ENCODE measurements at places on chromosomes 13 and 19.
A peak's percentile ranks its signal among the peaks of the same experiment; 100 is the strongest.

DNA sequence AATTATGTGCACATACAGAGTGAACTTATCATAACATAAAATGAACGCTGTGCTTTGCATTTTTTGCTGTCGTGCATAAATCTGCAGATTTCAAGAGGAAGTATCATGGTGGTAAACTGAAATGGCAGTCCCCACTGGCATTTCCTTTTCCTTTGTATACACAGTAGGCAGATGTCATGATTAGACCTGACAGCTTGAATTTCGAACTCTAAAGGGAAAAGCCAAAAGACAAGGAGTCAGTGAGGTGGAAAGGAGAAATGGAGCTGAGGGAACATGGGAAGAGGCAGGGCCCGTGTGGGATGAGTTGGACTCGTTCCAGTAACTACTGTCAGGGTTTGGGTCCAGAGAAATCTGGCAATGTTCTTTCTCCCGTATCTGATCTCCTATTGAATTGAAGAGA, 454.1 kb upstream of the SGCG start:
- DNase-seq = no peak

DNA sequence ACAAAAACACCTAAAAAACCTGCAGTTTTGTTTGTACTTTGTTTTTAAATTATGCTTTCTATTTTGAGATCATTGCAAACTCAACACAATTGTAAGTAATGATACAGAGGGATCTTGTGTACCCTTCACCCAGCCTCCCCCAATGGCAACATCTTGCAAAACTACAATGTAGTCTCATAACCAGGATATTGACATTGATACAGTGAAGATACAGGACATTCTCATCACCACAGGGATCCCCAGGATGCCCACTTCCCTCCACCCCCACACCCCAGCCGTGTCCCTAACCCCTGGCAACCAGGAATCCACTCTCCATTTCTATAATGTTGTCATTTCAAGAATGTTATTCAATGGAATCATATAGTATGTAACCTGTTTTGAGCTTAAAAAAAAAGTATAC, 10.3 kb upstream of the C5AR2 start:
- DNase-seq = no peak

DNA sequence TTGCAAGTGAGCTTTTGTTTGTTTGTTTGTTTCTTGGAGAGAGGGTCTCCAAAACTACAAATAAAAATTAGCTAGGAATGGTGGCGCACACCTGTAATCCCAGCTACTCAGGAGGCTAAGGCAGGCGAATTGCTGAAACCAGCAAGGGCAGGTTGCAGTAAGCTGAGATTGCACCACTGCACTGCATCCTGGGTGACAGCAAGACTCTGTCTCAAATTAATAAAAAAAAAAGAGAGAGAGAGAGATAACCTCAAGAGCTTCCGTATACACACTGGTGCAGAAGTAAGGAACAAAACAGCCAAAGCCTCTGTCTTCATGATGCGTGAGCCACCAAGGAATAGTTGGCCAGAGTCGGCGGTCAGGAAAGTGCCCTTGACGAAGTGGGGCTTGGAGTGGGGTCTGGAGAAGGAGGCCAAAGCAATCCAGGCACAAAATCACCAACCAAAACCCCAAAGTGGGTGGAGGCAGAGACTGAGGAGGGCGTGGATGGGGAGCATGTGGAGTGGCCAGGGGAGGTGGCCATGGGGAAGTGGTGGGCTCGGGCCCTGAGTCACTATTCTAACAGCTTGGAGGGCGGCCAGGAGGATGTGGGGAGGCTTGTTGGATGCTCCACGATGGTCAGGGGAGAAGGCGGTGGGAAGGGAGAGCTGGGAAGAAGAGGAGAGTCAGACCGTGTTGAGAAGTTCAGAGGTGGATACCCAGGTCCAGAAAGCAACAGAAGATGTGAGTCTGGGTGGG, 21.2 kb upstream of the TOMM40 start:
- DNase-seq = no peak

DNA sequence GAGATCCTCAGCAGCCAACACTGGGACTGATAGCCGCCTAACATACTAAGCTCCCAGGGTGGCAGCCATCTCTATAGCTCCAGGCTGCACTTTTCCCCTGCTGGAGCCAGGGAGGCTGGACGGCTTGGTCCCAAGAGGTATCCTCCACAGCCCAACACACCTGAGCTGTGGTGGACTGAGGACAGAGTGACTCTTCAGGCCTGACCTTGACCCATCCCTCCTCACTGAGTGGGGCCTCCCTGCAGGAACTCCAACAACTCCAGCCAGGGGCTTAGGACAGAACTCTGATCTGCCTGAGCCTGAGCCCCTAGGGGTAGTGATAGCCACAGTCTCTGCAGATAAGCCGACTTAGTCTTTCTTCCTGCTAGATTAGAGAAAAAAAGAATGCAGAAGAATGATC, 958.1 kb upstream of the PRR20A start:
- no peak for DNase-seq

DNA sequence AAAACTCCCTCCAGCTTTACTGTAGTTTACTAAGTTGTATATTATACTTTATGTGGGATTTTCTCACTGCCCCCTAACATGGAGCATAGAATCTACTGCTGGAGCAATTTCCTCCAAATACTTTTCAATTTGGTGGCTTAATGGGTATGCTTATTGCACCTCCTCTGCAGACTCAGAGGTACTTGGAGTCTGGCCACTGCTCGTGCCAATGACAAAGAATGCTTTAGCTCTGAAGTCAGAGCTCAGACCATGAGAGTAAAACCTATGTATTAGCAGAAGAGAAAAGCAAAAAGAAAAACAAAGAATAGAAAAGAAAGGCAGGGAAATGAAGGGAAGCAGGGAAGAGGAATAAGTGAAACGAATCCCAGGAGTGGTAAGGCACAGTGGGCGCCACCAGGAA, 71.9 kb downstream of the SUCLA2 start:
- DNase-seq = no peak

DNA sequence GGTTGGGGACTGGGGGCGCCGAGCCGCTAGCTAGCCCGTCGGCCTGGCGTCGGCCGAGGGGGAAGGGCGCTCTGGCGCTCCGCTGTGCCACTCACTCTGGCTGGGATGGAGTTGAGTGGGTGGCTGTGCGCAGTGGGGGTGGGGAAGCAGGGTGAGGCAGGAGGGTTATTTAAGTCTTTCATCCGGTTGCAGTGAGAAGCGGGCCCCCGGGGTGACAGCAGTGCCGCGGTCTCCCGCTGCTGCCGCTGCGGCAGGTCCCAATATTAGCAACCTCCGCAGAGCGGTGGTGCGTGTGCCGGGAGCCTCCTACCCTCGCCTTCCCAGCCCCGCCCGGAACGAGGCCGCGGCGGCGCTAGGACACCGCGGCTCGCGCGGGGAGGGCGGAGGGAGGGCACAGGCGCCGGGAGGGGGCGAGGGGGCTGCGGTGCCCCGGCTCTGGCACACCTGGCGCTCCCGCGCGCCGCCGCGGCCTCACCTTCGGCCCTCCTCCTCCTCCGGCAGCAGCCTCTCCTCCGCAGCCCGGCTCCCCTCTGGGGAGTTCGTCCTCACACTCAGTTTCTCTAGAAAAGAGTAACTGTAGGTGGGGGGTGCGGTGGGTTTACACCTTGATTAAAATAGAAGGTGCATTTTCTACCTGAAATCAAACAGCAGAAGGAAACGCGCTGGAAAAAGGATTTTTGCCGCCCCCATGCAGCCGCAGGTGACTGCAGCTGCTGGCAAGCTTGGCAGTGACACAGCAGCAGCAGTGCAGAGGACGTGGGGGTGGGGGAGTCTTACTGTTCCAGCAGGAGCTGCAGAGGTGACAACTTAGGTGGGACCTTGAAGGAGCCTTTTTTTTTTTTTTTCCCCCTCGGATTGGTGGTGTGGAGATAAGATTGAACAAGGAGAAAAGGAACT, 4.5 kb downstream of the FGF9 start:
- DNase-seq = peak; percentile 62

DNA sequence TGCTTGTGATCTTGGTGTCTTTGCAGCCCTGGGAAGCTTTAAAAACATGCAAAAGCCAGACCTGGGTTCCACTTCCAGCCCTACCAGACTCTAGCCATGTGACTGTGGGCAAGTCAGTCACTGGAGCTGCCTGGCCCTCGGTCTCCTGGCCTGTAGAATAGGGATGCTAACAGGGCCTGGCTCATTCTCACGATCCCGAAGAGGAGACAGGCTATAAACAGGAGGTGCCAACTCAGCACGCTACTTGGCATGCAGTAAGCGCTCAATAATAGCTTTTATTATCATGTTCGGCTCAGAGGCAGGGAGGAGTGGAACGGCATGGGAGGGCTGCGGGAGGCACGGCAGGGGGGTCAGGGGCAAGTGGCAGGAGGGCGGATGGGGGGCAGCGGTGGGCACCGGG, 1.7 kb downstream of the CTXN1 start:
- no peak for DNase-seq

- no peak for DNase-seq
Observed at GRCh38 chr13:72728290-72728605, 525 bp downstream of the BORA start.

Data from NCI-H1436 (cell line).